ENCODE measurements at places on chromosomes 7 and 10.

DNA sequence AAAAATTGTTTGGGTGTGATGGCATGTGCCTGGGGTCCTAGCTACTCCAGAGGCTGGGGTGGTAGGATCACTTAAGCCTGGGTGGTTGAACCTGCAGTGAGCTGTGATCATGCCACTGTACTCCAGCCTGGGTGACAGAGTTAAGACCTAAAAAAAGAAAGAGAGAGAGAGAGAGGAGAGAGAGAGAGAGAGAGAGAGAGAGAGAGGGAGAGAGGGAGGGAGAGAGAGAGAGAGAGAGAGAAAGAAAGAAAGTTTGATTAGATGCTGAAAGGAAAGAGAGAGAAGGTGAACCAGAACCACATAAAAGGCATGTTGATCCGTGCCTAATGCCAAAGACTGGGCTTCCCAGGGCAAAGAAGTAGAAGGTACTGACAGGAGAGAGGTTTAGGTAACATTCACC lies 11.1 kb downstream of the ABCB1 start:
- no peak for DNase-seq

DNA sequence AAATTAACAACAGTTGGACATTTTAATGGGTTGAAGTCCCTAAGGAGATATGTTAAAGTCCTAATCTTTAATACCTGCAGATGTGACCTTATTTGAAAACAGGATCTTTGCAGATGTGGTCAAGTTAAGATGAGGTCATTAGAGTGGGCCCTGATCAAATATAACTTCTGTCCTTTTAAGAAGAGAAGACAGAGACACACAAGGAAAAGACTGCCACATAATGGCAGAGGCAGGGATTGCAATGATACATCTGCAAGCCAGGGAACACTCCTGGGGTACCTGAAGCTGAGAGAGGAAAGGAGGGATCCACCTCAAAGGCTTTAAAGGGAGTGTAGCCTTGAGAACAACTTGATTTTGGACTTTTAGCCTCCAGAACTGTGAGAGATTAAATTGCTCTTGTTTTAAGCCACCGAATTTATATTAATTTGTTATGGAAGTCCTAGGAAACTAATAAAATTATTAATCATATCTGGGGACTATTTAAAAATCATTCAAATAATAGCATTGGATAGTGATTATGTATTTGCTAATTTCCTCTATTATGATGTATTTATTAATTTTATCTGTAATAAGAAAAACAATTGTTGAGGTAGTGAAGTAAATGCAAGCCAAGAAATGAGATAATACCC lies 700.0 kb upstream of the PCDH15 start:
- DNase-seq = no peak

- no peak for DNase-seq
Observed at GRCh38 chr7:131300572-131301466, 26.9 kb upstream of the MKLN1 start.

GRCh38 chr7:73345951-73346350 lies 18.0 kb downstream of the FKBP6 start:
- DNase-seq = no peak

GRCh38 chr10:125392609-125393008 lies 232.2 kb upstream of the CTBP2 start:
- no peak for DNase-seq

DNA sequence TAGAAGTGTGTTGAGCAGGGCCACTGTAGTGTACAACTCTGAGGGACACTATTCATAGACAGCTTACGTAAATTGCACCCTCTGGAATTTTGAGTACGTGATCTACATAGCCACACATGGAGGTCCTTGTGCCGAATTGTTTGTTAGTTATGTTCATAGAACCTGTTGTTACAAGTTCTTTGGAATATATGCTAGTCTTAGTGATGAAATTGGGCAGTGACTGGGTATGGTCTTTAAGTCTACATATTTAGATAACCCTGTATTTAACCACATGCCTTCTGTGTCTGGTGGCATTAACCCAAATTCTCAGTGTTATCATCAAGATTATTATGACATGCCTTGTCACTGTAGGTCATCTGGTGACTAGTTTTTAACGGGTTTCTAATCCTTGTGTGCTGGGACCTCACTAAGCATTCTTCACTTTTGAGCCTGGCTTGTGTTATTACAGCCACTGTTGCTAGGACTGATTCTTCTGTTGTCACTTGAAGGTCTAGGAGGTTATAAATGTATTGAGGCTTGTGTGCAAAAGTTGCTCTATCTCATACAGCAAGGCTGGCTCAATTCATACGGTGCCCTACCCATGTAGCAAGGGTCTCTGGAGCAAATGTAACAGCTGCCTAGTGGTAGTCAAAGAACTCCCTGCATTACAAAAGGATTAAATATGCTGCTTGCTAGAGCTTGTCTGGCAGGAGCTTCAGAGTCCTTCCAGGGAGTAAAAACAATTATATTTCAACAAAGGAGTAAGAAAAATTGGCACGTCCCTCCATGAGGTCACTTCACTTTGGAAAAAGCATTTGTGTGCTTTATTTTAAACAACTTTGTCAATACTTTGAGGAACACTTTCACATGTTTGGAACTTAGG lies 65.4 kb downstream of the CDK14 start:
- DNase-seq = no peak

GRCh38 chr10:125801574-125801973 lies 21.5 kb downstream of the UROS start:
- DNase-seq = no peak

DNA sequence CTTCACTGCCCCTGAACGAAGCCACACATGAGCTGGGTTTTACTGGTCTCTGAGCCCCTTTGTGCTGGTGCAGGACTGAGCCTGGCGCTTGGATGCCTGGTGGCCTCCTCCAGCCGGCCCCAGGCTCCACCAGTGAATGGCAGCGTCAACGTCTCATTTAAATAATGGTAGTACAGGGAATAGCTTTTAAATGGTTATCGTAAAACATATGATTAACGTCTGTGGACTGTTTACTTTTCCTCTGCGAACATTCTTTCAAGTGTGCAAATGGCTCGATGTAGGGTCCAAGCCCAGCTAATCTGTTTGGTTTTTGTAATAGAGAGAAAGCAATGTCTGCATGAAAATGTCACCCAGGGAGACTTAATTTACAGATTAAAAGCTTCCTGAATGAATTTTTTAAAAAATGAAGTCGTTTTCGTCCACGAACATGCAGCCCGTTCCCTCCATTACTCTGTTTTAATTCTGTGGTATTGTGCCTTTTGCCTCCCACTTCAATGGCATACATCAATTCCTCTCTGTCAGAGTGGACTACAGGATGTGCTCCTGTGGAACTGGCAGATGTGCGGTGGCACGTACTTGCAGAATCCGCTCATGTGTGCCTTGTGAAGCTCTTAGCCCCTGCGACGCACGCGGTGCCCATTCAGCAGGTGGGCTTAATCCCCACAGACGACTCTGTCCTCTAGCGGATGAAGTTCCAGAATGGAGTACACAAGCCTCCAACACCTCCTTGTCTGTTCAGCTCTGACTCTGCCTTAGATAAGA lies 192.7 kb downstream of the TCF7L2 start:
- DNase-seq = no peak

GRCh38 chr7:158582089-158582456 lies 5.5 kb downstream of the PTPRN2 start:
- DNase-seq = no peak

DNA sequence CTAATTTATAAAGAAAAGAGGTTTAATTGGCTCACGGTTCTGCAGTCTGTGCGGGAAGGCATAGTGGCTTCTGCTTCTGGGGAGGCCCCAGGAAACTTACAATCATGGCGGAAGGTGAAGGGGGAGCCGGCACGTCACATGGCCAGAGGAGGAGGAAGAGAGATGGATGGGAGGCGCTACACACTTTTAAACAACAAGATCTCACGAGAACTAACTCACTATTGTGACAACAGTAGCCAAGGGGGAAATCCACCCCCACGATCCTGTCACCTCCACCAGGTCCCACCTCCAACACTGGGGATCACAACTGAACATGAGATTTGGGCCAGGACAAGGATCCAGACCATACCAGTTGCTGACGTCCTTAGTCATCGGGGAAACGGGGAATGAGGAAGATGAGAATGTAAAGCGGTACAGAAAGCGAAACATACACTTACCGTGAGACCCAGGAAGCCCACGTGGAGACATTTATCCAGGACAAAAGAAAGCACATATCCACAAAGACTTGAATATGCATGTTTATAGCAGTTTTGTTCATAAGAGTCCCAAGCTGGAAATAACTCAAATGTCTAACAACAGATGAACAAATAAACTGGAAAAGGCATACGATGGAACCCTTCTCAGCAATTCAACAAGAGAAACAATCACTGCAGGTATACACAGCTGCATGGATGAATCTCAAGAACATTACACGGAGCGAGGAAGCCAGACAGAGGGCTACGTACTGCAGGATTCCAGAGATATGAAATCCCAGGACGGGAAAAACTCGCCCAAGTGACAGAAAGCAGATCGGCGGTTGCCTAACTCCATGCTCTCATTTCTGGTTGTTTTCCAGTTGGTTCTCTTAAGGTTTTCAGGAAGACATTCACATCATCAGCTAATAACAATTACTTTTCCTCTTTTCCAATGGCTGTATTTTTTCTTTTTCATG lies 26.2 kb upstream of the INPP5A start:
- no peak for DNase-seq

Data from stimulated activated CD8-positive, alpha-beta memory T cell treated with anti-CD3 and anti-CD28 coated beads, Interleukin-7, amount 100 ng/mL, for 48 hours (primary cell).